ENCODE measurements at places on chromosomes 7 and 10.

GRCh38 chr7:18212758-18213157 lies 185.1 kb upstream of the PRPS1L1 start:
- DNase-seq: no peak

- no peak for DNase-seq
Measured at GRCh38 chr10:102578782-102579181, 65.5 kb upstream of the TRIM8 start.

DNA sequence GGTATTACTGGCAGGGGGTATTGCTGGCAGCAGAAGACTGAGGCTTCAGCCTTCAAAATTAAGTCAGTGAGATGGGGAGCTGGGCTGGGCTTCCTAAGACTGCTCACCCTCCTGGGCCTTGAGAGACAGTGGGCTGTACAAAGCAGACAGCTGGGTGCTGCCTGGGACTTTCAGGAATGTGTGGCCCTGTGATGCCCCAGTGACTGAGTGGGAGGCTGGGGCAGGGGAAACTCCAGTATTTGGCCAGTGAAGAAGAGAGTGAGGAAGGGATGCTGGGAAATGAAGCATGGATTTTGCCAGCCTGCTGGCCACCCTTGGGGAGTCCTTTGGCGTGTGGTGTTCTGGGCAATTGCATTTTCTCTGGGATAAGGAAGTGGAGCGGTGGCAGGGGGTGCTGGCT lies 442 bp downstream of the ANKRD2 start:
- DNase-seq: no peak

DNA sequence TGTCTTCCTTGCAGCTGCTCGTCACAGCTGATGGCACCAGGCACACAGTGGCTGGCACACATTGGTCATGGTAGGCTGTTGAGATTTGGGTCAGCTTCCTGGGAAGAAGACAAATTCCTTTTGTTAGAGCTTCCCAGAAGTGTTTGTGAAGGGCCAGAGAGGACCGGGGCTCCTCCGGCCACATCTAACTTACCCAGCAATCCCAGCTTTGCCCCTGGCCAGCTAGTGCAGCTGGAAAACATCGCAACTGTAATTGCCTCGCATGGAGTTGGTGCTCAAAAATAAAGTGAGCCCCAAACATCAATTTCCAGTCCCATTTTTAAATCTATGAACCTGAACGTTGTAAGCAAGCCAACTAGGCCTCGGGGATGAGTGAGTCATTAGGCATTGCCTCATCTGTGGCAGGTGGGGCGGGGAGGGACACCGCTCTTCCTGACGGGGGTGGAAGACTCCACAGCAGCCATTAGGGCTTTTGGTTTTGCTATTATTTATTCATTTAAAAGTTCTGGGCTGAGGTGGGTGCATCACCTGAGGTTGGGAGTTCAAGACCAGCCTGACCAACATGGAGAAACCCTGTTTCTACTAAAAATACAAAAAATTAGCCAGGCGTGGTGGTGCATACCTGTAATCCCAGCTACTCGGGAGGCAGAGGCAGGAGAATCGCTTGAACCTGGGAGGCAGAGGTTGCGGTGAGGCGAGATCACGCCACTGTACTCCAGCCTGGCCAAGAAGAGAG lies 12.4 kb downstream of the CPA5 start:
- DNase-seq: no peak

- no peak for DNase-seq
Measured at GRCh38 chr10:103072276-103072675, 120.8 kb downstream of the NT5C2 start.

- no peak for DNase-seq
Measured at GRCh38 chr10:21518641-21519396, 6.7 kb downstream of the SKIDA1 start.

DNA sequence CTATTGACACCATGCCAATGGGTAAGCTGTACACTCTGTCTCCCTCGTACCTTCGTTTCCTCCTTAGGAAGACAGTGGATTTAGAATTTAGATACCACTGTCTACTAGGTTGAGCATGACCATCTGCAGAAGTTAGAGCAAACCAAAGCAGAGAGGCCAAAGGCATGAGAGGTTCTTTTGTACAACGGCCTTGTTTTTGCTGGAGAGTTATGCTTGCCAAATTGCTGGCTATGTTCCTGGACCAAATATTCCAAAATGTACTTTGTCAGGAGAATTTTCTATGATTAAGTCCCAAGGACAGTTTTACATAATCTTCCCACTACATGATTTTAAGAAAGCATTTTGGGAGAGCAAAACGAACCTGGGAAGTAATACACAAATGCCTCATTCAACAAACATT lies 47.9 kb upstream of the PLCE1 start:
- DNase-seq: no peak

DNA sequence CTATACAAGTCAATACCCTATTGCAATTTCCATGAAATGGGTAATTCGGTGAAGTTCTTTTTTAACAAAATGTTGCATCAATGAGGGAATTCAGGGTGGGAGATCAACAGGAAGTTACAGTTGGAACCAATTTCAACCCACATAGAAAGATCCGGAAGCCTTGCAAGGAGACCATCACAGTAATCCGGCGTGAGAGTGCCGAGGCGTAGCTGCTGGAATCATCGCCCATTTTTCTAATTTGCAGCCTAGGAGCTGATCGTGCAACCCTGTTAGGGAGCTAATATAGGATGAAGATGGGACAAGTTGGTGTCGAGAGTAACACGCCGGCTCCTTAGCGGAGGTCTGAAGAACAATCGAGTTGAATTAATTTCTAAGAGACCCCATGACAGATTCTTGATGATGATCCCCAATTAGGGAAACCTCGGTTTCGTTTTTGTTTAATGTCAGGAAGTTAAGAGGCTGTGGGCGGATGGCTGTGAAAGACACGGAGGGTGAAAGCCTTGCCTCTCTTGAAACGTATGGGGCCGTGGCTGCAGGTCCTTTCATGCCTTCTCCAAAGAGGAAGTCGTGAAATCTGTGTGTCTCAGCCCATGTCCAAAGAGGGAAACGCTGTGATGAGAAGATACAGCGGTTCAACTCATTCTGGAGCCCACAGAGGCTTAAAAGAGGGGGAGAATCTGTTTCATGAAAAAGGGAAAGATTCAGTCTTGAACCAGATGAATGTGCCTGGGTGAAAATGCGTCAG lies 51.2 kb upstream of the CARD11 start:
- DNase-seq: peak; percentile 38

GRCh38 chr7:105621617-105622016 lies 40.3 kb upstream of the EFCAB10 start:
- DNase-seq: no peak

DNA sequence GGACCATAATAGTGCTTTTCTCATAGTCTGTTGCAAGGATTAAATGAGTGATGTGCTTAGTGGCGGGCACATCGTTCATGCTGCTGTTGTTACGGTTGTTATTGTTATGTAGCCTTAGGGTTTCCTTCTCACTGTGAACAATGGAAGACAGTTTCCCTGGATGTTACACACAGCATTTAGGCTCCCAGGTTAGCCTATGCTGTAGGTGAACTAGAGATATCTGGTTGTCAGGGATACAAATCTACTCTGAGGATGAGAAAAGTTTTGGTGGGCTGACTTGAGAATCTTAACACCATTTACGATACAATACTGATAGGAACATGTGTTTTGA lies 14.7 kb downstream of the SH3PXD2A start:
- no peak for DNase-seq

- DNase-seq: no peak
Measured at GRCh38 chr10:111993321-111993720, 190.2 kb downstream of the GPAM start.

DNA sequence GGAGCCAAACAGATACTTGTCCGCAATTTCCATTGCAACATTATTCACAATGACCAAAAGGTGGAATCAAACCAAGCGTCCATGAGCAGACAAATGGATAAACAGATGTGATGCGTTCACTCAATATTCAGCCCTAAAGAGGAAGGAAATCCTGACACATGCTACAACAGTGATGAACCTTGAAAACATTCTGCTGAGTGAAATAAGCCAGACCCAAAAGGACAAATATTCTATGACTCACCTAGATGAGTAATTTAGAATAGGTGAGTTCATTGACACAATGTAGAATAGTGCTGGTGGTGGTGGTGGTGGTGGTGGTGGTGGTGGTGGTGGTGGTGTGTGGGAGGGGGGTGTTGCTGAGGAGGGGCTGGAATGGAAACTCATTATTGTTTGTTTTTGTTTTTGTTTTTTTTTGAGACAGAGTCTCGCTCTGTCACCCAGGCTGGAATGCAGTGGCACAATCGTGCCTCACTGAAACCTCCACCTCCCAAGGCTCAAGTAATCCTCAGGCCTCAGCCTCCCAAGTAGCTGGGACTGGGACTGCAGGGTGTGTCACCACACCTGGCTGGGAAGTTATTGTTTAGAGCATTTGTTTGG lies 28.6 kb downstream of the SMKR1 start:
- DNase-seq: no peak

DNA sequence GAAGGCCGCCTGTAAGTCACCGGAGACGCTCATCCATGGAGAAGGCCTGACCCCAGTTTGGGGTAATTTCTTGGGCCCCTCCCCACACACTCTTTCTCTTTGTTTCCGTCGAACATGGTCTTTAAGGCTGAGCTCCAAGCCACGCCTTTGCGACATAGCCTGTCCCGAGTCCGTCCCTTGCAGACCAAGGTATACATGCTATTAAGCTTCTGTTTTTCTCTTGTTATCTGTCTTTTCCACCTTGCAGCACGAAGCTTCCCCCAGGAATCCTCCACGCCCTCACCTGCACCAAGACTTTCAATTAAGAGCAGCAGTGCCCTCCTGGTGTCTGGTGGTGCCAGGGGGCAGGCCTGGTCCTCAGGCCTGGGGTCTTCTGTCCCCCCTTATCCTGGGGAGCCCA lies 4.2 kb upstream of the FAM20C start:
- no peak for DNase-seq

DNA sequence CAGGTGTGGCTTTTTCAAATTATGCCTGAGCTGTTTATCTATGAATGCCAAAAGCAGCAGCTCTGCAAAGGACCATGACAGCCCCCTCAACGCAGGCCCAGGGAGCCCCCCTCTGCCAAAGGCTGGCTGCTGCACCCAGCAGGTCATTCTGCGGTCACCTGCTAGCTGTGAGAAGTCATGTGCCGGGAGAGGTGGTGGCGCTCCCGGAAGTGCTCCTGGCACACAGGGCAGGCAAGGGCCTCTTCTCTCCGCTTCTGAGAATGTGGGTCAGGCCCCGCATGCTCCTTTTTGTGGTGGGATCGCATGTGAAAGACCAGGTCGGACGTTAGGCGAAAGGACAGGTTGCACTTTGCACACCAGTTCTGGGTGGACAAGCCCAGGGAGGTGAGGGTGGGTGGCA lies 16.4 kb downstream of the ZNF488 start:
- no peak for DNase-seq

DNA sequence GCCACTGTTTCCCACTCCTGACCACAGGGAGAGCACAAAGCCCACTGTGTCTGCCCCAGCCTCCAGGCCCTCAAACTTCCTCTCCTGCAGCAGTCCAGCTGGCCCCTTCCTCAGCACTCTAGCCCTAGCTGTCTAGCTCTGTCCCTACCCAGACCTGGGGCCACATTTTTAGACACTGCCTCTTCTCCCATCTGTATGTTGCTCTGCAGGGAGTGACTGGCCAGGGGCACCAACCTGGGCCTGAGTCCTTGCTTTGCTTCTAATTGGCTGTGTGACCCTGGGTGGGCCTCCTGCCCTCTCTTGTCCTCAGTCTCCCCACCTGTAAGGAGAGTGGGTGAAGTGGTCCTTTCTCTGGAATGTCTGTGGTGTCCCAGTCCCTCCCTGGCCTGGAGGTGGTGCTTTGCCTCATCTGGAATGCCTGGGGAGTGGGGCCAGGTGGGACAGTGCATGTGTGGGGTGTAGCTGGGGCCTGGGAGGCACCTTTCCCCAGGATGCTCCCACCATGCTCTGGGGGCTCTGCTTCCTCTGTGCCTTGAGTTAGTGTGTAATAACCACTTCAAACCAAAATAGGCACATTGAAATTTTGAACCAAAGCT lies 25.1 kb downstream of the AQP1 start:
- DNase-seq: no peak

DNA sequence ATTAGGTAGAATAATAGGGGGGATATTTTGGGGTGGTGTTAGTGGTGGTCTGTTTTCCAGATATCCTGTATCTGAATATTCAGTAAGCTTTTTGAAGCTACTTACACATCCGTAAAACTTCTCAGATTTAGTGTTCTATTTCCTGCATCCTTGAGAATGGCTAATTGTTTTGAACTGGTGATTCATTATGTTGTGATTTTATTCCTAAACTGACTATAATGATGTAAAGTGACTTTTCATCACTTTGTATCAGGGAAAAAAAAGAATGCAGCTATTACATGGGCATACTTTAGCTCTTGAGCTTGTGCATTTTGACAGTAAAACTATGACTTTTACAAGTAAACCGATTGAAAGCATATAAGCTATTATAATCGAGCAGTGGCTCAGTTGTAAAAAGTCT lies 18.2 kb downstream of the WAC start:
- no peak for DNase-seq

Data from GM12892 (cell line).